ENCODE measurements at places on chromosomes 12 and 14. TPM values are rescaled to one million over a fixed set of nuclear protein-coding genes. Genes with fewer than 3 reads are reported as not detected.

KRT7 gene
- 2,979 TPM for total RNA-seq

DNA sequence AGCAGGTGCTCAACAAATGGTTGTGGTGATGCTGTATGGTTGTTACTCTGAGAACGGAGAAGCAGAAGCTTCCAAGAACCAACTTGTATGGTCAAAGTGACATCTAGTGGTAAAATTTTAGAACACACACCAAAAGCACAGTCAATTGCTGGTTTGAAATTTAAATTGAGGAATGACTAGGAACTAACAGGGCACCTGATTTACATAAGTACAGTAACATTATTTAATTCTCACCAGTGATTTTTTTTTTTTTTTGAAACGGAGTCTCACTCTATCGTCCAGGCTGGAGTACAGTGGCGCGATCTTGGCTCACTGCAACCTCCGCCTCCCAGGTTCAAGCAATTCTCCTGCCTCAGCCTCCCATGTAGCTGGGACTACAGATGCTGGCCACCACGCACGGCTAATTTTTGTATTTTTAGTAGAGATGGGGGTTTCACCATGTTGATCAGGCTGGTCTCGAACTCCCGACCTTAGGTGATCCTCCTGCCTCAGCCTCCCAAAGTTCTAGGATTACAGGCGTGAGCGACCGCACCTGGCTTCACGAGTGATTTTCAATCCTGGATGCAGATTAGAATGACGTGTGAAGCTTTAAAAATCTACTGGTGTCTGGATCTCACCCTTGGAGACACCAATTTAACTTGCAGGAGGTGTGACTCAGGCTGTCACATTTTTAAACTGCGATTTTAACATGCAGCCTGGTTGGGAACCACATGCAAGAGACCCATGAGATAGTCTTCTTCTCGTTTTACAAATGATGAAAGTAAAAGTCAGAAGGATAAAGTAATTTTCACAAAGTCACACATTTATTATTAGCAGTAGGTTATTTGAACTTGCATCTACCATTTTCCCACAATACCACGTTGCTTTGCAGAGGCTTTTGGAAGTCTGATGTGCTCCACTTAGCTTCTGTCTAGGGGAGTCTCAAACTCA, 14.1 kb upstream of the NUMB start:
- H3K4me3 ChIP-seq = no peak overlapping the region
- H3K36me3 ChIP-seq = no peaks in the 10 kb centered on the region
- no peaks in the 10 kb centered on the region for H3K4me1 ChIP-seq

NUMB gene
- total RNA-seq = 22.2 TPM

DNA sequence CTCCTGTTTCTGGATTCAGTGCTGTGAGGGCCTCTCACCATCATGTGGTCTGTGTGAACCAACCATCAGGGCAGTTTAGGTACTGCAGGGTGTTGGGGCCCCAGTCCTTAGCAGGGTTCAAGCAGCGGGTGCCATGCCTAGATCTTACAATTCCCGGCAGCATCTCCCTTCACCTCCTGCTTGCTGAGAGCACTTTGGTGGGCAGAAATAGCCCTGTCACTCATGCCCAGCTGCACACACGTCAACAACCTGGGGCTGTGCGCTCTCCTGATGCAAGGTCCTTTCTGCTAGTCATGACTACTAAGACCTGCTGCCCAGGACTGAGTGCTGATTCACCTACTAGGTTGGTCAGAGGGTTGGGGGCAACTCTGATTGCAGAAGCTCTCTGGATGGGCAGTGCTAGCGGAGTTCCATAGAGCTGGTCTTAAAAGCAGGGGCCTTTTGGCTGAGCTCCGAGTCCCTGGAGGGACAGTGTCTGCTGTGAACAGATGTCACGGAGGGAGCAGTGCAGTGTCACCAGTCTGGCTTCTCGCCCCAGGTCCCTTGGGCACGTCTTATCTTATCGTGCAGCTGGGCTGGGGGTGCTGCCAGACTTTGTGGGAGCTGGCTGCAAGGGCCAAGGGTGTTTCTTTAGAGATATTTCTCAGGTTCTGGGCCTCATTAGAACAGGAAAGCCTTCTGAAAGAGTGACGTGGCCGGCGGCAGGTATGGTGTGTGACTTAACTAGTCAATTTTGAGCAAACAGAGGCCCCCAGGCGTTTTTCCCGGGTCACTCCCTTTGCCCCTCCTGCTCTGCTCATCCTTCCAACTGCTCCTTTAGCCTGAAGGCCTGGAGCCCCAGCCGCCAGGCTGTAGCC, 71.8 kb downstream of the NINJ2 start:
- H3K27ac ChIP-seq = no peak overlapping the region
- no peak for DNase-seq
- H3K27me3 ChIP-seq = no peaks in the 10 kb centered on the region
- H3K36me3 ChIP-seq = no peaks in the 10 kb centered on the region

P2RX7 gene
- total RNA-seq = 6.0 TPM

GRCh38 chr14:30299915-30300314, 259.0 kb upstream of the G2E3 start:
- H3K4me3 ChIP-seq = no peak overlapping the region
- H3K36me3 ChIP-seq = no peaks in the 10 kb centered on the region
- peaks cover 40% of the 10 kb centered on the region for H3K27me3 ChIP-seq
- H3K27ac ChIP-seq = no peak overlapping the region
- no peaks in the 10 kb centered on the region for H3K4me1 ChIP-seq

SERPINA4 gene
- total RNA-seq = not detected

PALS1 gene
- 31.5 TPM for total RNA-seq

SERPINA1 gene
- 5.4 TPM for total RNA-seq

CACNA1C gene
- total RNA-seq = not detected

DNA sequence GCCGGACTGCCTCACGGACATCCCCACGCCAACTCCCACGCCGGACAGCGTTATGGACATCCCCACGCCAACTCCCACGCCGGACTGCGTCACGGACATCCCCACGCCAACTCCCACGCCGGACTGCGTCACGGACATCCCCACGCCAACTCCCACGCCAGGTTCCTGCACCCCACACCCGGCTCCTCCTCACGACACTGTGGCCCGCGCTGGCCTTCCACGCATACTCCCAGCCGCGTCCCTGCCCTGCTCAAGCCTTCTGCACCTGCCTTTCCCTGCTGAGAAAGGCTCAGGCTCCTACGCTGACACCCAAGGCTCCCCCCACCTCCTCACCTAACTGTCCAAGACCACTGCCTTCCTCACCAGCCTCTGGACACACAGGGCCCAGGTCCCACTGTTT, 9.7 kb downstream of the CACNA2D4 start:
- H3K4me1 ChIP-seq = peaks cover 10% of the 10 kb centered on the region
- no peaks in the 10 kb centered on the region for H3K27me3 ChIP-seq
- H3K4me3 ChIP-seq = no peak overlapping the region
- H3K36me3 ChIP-seq = no peaks in the 10 kb centered on the region

GRCh38 chr12:112740387-112740934, 51.1 kb upstream of the RPH3A start:
- DNase-seq = no peak
- no peak overlapping the region for H3K27ac ChIP-seq
- no peak overlapping the region for H3K4me3 ChIP-seq
- H3K4me1 ChIP-seq = peaks cover 6% of the 10 kb centered on the region
- no peaks in the 10 kb centered on the region for H3K36me3 ChIP-seq
- peaks cover 73% of the 10 kb centered on the region for H3K27me3 ChIP-seq

DNA sequence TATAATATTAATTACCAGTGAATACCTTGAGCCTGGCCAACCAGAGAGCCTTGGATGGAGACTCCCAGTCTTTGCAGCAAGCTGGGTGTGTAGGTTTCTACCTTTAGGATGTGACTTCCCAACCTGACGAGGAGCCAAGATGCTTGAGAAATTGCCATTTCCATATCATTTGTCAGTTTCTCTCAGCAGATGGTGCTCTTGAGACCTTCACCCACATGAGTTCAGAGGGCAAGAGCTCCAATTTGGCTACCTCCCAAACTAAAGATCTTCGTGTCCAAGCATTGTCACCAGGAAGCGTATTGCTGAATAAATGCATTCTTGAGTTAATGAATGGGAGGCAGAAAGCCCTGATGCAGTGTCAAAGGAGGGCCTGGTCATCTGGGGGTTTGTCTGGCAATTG, 106.4 kb upstream of the TBX5 start:
- H3K27ac ChIP-seq = no peak overlapping the region
- no peaks in the 10 kb centered on the region for H3K4me1 ChIP-seq
- no peak for DNase-seq
- H3K27me3 ChIP-seq = peaks cover 60% of the 10 kb centered on the region
- no peaks in the 10 kb centered on the region for H3K36me3 ChIP-seq
- no peak overlapping the region for H3K4me3 ChIP-seq

GUCY2C gene
- not detected for total RNA-seq

- no peaks in the 10 kb centered on the region for H3K36me3 ChIP-seq
- no peaks in the 10 kb centered on the region for H3K27me3 ChIP-seq
- no peak for DNase-seq
- H3K27ac ChIP-seq = no peak overlapping the region
- no peak overlapping the region for H3K4me3 ChIP-seq
These were observed 3.2 kb downstream of the OSBPL8 start for GRCh38 chr12:76556368-76556767.

RTN1 gene
- total RNA-seq = not detected

BDKRB1 gene
- 0.69 TPM for total RNA-seq

HSP90AA1 gene
- 785 TPM for total RNA-seq

DNA sequence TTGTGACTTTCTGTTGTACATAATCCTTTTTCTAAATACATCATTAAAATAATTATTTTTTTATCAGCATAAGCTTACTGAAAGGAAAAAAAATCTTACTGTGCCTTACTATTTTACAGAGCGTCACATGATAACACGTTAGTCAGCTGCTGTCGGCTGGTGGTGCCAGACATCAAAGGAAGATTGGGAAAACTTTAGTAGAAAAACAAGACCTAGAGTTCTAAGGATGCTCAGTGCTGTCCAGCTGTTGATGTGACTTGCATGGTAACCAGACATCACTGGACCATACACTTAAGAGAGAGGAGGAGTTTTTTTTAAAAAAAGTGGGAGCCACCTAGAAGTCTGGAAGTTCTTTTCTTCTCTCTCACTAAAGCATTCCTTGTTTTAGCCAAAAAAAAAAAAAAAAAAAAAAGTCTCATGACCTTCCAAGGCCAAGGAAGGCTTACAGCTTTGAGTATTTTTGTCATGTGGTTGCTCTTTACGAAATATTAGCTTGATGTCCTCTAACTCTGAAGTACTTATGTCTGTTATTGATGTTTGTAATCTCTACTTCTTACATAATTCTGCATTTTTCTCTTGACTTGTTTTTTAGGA, 4.5 kb downstream of the RASSF8 start:
- peaks cover 16% of the 10 kb centered on the region for H3K4me1 ChIP-seq
- no peak overlapping the region for H3K27ac ChIP-seq
- no peak overlapping the region for H3K4me3 ChIP-seq
- H3K27me3 ChIP-seq = no peaks in the 10 kb centered on the region
- DNase-seq = no peak

- H3K36me3 ChIP-seq = peaks cover 3% of the 10 kb centered on the region
- no peak overlapping the region for H3K4me3 ChIP-seq
- peak overlapping the region; percentile 32 for H3K27ac ChIP-seq
These were observed 102.6 kb downstream of the NTN4 start for GRCh38 chr12:95687937-95688336.

PIWIL1 gene
- not detected for total RNA-seq

ABCD2 gene
- not detected for total RNA-seq

GRCh38 chr12:114680604-114681069, 3.3 kb downstream of the TBX3 start:
- DNase-seq = peak; percentile 33
- H3K4me1 ChIP-seq = peaks cover 50% of the 10 kb centered on the region
- peak overlapping the region; percentile 95 for H3K27ac ChIP-seq
- H3K27me3 ChIP-seq = no peaks in the 10 kb centered on the region

DNA sequence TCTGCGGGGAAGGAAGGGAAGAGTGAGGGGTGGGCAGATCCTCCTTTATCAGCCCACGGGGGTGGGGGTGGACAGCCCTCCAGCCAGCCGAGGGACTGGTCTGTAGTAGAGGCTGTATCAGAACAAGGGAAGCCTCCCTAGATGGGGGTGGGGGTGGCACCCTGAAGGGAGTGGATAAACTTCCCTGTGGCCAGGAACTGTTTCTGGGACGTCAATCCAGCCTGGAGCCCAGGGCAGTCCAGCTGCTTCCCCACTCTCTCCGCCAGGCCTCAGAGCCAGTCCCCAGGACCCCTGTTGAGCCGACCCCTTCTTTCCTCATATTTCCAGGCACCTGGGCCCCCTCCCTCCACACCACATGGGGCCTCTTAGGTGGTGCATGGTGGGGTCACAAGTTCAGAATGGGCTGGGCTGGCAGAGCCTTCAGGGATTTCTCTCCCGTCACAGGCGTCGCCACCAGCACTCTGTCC, 6.7 kb downstream of the PLD4 start:
- no peaks in the 10 kb centered on the region for H3K36me3 ChIP-seq
- H3K27me3 ChIP-seq = no peaks in the 10 kb centered on the region
- no peak overlapping the region for H3K27ac ChIP-seq
- H3K4me3 ChIP-seq = no peak overlapping the region

TMEM30B gene
- total RNA-seq = 85.3 TPM

IFI27L1 gene
- total RNA-seq = 7.8 TPM

- no peak overlapping the region for H3K27ac ChIP-seq
- DNase-seq = no peak
- peaks cover 14% of the 10 kb centered on the region for H3K4me1 ChIP-seq
These were observed 126.7 kb upstream of the PTPRQ start for GRCh38 chr12:80317307-80317706.

PRB2 gene
- not detected for total RNA-seq

- peaks cover 12% of the 10 kb centered on the region for H3K36me3 ChIP-seq
- no peak overlapping the region for H3K4me3 ChIP-seq
- H3K27me3 ChIP-seq = no peaks in the 10 kb centered on the region
- peaks cover 3% of the 10 kb centered on the region for H3K4me1 ChIP-seq
These were observed 9.0 kb downstream of the RCOR1 start for GRCh38 chr14:102601378-102601925.

GRCh38 chr14:87745507-87746118, 247.4 kb downstream of the GALC start:
- peak; percentile 39 for DNase-seq
- H3K4me1 ChIP-seq = no peaks in the 10 kb centered on the region

- H3K27me3 ChIP-seq = peaks cover 56% of the 10 kb centered on the region
- no peaks in the 10 kb centered on the region for H3K36me3 ChIP-seq
- H3K4me3 ChIP-seq = no peak overlapping the region
- no peak overlapping the region for H3K27ac ChIP-seq
These were observed 828.3 kb upstream of the TMEM132C start for GRCh38 chr12:127438512-127439244.

LIN7A gene
- not detected for total RNA-seq

AEBP2 gene
- total RNA-seq = 6.7 TPM

GRCh38 chr12:64180951-64181350, 41.1 kb downstream of the KICS2 start:
- H3K27me3 ChIP-seq = no peaks in the 10 kb centered on the region
- peak overlapping the region; percentile 99 for H3K27ac ChIP-seq
- DNase-seq = peak; percentile 87
- no peaks in the 10 kb centered on the region for H3K36me3 ChIP-seq

KRT74 gene
- not detected for total RNA-seq

- H3K27ac ChIP-seq = no peak overlapping the region
- H3K4me1 ChIP-seq = no peaks in the 10 kb centered on the region
- no peak overlapping the region for H3K4me3 ChIP-seq
- DNase-seq = peak; percentile 13
- H3K36me3 ChIP-seq = peaks cover 16% of the 10 kb centered on the region
- no peaks in the 10 kb centered on the region for H3K27me3 ChIP-seq
These were observed 51.1 kb downstream of the MIS18BP1 start for GRCh38 chr14:45201905-45202304.

- H3K4me1 ChIP-seq = no peaks in the 10 kb centered on the region
- no peak overlapping the region for H3K4me3 ChIP-seq
- DNase-seq = no peak
- no peak overlapping the region for H3K27ac ChIP-seq
- H3K27me3 ChIP-seq = peaks cover 33% of the 10 kb centered on the region
These were observed 31.6 kb upstream of the BEGAIN start for GRCh38 chr14:100618763-100619320.

GRCh38 chr14:50813544-50813863, 17.5 kb downstream of the NIN start:
- H3K4me3 ChIP-seq = no peak overlapping the region
- no peaks in the 10 kb centered on the region for H3K4me1 ChIP-seq
- no peaks in the 10 kb centered on the region for H3K36me3 ChIP-seq
- no peaks in the 10 kb centered on the region for H3K27me3 ChIP-seq
- H3K27ac ChIP-seq = no peak overlapping the region

Data from PC-3 (cell line).